IPS DF 19.7 (cell line): ENCODE measurements at places on chromosomes 11 and 22.

DNA sequence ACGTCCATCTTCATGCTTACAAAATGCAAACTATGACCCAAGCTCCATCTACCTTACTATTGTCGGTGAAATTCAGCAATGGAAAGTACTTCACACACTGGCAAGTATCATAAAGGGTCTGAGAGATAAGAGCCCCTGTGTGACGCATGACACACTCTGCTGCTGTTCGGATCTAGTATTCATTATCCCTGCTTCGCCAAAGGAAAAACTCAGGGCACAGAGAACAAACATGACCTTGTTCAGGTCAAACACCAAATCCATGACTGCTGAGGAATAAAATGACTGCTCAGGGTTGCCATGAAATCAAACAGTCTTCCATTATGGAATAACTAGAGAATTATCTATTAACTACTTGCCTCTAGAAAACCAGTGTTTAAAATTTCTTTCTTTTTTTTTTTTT, 73.0 kb downstream of the MICAL3 start:
- DNase-seq: no peak

DNA sequence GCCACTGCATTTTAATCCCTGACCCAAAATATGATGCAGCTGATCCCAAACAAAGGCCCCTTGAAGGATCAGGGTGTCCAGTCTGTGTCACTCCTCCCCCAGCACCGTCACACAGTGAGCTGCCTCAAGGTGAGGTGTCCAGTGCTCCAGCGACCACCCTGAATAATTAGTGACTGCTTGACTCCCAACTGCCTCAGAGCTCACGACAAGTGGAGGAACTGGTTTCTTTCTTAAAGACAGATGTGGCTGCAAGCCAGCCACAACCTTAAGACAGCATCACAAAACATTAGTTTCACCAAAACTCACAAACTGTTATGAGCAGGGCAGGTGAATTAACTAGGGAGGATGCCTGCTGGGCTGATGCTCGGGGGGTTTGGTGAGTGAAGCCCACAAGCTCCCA, 74.6 kb downstream of the PIWIL3 start:
- DNase-seq: no peak

DNA sequence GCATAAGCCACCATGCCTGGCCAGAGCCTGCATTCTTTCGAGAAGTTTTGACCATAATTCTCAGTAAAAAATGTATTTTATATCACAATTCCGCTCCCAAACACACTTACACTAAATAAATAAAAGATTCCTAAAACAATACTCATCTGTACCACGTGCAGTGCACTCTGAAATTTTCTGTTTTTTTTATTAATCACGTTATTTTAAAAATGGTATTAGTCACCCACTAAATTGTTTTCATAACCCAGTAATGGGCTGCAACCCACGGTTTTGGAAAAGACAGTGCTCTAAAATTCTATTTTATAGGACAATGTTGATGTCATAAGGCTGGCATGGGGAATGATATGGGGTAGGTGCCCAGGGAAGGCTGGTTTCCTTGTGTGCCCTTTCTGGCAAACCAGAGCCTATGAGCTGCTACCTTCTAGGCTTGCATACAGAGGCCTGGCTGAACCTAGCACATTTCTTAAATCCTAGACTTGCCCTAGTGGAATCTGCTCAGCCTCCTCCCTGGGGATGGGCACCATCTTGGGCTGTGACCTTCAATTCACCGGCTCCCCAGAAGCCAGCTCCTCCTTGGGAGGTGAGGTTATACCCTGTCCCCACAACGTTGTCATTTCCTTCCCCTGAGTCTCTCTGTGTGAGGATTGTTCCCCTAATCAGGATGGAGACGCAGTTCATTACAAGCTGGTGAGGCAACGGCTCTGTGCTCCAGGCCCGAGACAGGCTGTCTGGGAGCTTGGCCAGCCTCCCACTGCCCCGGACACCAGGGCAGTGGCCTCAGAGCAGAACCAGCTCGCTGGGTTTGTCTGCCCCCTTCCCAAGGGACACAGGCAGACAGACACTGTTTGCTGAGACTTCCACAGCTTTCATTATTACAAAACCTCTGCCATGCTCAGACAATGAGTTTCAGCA, 116.5 kb upstream of the NAV2 start:
- no peak for DNase-seq

- DNase-seq: no peak
Observed at GRCh38 chr11:123653827-123654565, 428 bp downstream of the SCN3B start.

DNA sequence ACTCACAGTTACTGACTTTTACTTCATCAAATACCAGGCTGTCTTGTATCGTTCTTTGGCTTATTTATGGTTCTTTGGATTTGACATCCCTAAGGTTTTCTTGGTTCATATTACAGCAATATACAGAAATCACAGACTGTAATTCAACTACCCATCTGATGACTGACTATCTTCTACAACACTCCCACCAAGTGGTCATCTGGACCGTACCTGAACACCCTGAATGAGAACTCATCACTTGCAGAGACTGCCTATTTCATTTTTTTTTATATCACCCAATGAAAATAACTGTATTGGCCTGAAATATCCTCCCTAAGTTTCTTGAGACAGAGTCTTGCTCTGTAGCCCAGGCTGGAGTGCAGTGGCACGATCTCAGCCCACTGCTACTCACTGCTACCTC, 9.5 kb upstream of the UPB1 start:
- no peak for DNase-seq

- no peak for DNase-seq
Observed at GRCh38 chr11:66316849-66317251, at the start of gene CD248. CD248 (minus strand) TSS chr11:66317044; CDS start chr11:66317027, 17 bp downstream.

GRCh38 chr11:15839061-15839460, 517.3 kb downstream of the SOX6 start:
- no peak for DNase-seq

DNA sequence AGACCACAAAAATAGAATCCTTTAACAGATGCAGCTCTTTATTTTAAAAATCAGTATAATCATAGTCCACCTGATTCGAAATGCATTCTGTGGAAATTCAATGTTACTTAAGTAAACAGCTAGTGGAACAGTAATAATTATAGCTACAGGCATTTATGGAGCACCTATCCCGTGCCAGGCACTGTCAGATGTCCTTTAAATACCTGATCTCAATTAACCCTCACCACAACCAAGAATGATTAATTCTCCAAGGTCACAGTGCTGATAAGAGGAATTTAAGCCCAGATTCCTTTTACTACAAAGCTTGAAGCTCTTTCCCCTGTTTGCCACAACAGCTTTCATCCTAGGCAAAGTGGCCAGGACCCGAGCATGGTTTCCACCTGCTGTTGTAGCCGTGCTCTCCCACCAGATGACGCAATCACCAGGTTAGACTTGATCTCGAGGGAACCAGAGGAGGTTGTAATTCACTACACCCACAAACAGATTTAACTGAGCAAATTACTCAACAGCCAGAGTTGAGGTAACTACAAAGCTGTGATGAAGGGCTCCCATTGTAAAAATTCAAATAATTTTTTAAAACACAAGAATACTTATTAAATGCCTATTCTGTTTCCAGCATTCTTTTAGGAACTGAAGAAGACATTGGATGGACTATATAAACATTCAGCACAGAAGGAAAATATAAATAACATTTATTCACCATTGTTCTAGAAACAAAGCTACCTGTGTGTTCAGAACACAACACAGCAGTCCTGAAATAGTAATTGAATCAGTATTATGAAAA, 10.3 kb downstream of the PRDM10 start:
- DNase-seq: no peak

DNA sequence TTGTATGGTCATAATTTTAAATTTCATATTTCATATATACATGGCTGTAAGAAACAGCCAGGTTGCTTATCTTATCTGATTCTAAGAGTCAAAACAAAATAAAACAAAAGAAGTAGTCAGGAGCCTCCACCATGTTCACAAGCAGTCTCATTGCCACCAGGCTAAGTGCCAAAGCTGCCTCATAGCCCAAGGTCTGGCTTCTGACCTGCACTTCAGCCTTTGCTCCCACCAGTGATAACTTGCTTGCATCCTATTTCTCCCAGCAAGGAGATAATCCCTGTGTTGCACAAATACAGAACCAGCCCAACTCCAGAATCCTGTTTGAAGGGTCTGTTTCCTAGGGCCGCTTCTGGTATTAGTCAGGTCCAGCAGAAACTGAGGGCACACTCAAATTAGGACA, 53.9 kb upstream of the TSKU start:
- no peak for DNase-seq

DNA sequence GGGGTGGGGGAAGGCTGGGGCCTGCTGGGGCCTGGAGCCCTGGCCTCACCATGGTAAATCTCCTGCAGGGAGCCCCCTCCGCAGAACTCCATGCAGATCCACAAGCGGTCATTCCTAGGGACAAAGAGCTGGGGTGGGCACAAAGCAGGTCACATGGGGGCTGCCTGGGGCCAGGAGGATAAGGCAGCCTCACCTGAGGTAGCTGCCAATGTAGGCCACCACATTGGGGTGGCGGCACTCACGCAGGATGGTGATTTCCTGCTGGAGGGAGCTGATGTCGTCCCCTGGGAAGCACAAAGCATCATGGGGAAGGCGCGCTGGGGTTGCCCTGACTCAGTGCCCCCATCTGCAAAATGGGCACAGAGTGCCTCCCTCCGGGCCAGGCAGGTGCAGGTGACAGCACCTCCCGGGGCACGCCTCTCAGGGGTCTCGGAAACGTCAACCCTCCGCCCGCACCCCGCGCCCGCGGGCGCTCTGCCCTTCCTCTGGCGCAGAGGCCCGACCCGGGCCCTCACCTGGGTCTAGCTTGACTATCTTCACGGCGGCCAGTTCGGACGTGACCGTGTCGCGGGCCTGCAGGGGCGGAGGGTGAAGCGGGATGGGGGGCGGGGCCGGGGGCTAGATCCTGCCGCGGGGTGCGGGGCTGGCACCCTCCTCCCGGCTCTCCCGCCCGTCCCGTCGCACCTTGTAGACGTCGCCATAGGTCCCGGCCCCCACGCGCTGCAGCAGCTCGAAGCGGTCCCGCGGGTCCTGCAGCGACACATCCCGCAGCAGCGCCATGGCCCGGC, 450 bp downstream of the MAP4K2 start:
- no peak for DNase-seq

DNA sequence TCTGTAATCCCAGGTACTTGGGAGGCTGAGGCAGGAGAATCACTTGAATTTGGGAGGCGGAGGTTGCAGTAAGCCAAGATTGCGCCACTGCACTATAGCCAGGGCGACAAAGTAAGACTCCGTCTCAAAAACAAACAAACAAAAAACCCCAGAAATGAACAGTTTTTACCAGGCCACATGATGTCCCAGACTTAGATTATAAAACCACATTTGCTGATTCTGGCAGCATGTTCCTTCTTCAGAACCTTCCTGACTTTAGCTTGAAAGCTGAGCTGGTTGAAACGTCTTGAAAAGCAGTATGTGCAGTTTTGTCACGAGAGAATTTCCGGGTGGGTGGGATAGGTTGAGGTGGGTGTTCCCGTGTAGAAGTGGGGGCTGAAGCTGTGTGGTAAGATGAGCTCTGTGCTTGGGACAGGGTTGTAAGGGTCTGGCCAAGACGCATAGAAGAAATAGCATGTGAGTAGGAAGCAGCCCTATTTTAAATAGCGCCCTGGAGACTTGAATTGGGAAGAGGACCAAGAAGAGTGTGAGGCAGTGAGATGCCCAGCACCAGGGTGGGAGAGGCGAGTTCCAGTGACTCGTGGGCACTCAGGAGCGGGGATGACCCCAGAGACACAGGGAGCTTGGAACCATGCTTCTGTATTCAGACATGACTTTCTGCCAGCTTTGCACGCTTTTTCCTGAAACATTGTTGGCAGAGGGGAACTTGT, 7.6 kb downstream of the AP2A2 start:
- no peak for DNase-seq

DNA sequence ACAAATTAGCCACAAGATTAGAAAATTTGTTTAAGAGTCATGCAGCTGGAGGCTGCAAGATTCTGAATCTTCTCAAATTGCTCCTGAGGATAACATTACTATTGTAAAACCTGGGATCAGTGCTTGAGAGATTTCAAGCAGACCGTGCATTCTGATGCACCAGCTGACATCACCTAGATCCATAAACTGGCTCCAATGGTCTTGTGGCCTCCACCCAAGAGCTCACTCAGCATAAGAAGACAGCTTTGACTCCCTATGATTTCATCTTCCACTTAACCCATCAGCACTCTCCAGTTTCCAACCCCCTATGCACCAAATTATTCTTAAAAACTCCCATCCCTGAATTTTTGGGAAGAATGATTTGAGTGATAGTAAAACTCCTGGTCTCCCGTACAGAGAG, 1007.9 kb upstream of the TENM4 start:
- DNase-seq: no peak

GRCh38 chr11:19420868-19421533, 180.3 kb upstream of the E2F8 start:
- no peak for DNase-seq

GRCh38 chr22:42969348-42969975, 45.5 kb downstream of the PACSIN2 start:
- no peak for DNase-seq

GRCh38 chr11:46378811-46379481, 2.5 kb upstream of the MDK start:
- no peak for DNase-seq
